Activated CD4-positive, alpha-beta T cell treated with anti-CD3 and anti-CD28 coated beads, Interleukin-2, amount 50 U/mL, for 48 hours (primary cell): ENCODE measurements at places on chromosomes 1 and 21.
A peak's percentile ranks its signal among the peaks of the same experiment; 100 is the strongest.

DNA sequence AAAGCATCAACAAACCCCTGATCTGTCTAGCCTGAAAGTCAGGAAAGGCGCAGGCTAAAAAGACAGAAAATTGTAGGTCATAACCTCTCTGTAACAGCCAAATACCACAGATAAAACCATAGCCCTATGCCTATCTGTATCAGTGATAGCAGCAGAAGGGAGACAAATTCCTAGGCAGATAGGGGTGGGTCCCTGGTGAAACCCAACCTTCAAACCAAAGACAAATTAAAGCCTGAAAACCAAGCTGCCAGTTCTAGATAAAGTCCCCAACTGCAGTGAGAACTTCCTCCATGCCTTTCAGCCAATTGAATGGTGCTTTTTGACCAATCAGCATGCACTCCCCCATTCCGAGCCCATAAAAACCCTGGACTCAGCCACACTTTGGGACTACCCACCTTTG is 115.3 kb downstream of the NTPCR start:
- DNase-seq = no peak

DNA sequence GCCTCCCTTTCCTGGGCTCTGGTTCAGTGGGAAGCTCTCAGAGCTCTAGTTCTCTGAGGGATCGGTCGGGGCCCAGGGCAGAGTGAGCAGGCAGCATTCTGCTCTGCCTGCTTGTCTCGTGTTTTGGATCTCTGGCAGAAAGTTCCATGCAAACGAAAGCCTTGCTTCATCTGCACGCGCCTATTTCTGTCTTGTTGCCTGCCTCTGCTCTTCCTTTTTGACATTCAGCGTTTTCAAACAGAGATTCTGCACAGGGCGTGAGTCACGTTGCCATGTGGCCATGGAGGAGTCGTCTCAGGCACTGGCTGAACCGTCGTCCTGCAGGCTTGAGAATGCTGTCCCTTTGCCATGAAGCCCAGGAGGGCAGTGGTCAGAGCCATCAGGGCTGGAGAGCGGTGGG is 20.3 kb downstream of the AJAP1 start:
- DNase-seq = no peak

DNA sequence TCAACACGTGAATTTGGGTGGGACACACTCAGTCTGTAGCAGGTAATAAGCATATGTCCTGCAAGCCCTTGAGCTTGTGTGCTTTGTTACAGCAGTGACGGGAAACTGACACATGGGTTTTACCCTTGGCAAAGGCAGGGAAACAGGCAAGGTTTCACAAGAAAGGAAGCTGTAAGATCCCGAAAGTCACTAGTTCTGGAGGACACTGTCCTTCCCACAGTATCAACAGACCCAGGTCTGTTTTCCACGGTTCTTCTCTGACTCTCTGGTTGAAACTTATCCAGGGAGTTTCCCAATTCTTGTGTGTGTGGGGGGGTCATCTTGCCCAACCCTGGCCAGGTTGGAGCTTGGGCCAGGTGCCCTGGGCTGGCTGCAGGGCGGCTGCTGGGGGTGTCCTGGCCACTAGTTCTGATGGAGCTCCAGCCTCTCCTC is 29.3 kb upstream of the ZBTB21 start:
- no peak for DNase-seq

DNA sequence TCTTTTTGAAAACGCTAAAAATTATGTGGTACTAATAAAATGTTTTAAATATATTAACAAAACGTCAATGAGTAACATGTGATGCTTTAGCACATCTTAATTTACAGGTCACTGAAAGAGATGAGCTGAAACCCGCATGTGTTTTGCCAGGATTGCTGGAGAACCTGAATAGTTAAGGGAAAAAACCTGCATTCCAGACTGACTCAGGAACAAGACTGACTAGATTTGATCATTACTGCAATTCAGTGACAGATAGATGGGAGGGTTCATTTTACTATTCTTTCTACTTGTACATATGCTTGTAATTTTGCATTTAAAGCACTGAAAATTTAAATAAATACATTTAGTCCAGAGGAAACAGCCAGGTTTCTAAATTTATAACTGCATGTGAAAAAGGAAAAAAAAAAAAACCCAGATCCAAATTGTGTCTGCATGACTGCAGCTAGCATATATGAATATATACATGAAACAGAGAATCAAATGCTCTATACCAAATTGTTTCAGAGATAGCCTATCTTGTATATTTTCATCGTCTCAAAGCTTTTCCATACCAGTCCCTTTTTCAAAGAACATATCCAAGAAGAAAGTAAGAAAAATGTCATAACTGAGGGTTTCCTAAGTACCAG is 71.7 kb downstream of the APP start:
- DNase-seq = no peak

- DNase-seq = no peak
Measured at GRCh38 chr1:152954436-152954835, 7.4 kb downstream of the SPRR5 start.

DNA sequence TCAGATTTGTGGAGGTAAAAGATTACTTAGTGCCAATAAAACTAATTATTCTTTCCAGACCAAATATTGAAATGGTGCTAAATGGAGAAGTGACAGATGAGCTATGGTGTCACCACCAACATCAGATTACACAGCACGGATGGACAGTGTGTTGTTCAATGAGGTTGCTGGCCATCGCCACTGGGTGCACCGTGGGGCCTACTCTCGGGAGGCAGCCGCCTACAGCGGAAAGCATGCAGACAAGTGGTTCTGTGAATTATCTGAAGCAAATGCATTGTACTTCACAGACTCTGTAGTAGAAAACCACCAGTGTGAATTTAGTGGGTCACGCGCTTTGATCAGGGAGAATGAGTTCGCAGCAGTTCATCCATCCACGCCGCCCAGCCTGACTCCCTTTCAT is 42.3 kb downstream of the GNG4 start:
- no peak for DNase-seq

DNA sequence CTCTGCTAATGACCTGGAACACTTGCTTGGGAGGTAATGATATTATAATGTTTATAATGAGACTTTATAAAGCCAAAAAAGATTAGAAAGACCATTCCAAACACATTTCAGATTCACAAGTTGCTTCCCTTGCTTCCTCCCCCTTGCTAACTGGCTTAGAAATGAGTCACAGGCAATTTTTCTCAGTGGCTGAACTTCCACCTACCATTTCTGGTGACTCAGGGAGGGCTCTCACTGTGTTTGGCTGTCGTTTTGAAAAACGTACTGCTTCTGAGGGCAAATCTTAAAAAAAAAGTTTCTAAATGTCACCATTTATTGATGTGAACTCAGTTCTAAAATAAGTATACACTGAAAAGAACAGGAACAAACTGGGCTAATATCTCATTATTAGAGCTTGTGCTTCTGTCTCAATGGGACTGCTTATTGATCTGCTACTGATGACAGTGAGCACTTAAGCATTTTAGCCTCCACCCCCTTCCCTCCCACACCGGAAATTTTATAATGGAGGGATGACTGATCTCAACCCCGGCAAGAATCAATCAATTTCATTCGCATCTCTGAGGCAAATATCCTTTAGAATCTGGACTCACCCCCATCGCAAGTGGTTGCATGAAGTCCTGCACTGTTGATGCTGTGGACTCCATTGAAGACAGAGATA is 278.3 kb downstream of the KCTD3 start:
- no peak for DNase-seq

- no peak for DNase-seq
Measured at GRCh38 chr1:17012775-17013490, 1.2 kb upstream of the ATP13A2 start.

DNA sequence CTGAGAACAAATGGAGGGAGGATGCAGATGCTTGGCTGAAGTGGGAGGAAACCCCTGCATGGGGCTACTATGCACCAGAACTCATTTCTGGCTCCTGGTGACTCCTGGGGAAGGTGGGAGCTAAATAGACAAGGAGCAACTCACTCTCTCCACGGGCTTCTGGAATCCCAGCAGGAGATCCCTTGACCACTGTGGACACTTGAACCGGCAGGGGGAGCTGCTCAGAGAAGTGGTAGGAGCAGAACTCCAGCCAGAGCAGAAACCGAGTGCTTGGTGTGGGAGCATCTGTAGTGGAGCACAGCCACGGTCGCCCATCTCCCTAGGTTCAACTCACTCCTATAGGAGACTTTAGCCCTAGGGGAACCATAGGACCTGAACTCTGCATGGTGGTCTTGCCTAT is 205.6 kb upstream of the GJB5 start:
- peak; percentile 12 for DNase-seq

DNA sequence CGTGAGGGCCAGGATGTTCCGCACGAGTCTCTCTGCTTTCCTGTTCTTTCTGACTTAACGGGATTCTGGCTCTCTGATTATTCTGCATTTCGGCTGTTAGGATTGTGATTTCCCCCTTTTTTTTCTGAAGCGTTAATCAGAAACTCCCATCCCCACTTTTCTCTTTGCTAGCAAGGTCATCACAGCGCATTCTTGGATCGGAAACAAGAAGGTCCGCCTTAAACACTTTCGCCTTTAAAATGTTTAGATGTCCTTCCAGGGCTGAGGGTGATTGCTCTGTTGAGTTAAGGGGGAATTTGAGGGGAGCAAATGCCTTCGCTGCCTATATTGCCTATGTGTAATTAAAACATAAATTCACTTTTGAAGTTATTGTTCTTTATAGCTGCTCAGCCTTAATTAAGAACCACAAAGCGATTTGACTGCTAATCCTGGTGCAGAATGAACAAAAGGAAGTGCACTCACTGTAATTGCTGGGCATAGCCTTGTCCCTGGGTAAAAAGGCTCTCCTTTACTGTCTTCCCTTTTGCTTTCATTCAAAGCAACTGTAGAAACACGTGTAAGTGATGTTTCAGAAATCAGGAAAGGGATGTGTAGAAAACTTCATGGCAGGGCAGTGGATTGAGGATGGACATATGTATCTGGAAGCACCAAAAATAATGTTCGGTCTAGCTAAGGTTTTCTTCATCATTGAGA is 1.2 kb downstream of the LAMC1 start:
- DNase-seq = no peak

GRCh38 chr1:235510823-235511222 is 6.6 kb upstream of the B3GALNT2 start:
- no peak for DNase-seq

- no peak for DNase-seq
Measured at GRCh38 chr1:117611894-117612483, 6.1 kb downstream of the TENT5C start.

DNA sequence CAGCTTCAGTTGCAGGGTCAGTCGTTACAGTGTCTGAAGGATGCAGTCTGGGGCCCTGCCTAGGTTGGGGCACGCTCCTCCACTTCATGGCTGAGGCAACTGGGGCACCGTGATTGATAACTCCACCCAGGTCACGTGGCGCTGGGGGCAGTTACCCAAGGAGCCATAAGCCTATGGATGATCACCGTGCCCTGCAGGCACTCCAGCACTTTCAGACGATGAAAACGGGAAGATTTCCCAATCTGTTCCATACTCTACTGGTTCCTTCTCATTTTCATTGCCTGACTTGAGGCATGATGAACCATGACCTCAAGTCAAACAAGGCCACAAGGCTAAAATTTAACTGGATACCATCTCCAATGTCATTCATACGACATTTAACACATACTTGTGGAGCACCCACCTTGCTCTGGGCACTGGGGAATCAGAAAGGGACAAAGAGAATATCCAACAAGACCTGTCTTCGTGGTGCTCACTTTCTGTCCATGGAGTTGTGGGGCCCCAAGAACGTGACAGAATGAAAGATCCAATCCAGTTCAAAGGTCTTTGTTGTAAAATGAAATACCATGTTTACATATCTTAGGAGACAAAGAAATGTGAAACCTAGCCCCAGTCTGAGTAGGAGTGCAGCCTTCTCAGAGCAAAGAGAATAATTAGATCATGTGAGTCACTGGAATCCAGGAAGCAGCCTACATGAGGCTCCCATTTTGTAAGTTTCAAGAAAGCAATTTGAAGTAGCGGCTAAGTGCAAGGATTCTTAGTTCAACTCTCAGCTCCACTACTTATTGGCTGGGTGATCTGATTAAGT is 39.4 kb upstream of the SPOCD1 start:
- DNase-seq = no peak

GRCh38 chr1:152436593-152437496 is 22.8 kb upstream of the CRNN start:
- DNase-seq = no peak

DNA sequence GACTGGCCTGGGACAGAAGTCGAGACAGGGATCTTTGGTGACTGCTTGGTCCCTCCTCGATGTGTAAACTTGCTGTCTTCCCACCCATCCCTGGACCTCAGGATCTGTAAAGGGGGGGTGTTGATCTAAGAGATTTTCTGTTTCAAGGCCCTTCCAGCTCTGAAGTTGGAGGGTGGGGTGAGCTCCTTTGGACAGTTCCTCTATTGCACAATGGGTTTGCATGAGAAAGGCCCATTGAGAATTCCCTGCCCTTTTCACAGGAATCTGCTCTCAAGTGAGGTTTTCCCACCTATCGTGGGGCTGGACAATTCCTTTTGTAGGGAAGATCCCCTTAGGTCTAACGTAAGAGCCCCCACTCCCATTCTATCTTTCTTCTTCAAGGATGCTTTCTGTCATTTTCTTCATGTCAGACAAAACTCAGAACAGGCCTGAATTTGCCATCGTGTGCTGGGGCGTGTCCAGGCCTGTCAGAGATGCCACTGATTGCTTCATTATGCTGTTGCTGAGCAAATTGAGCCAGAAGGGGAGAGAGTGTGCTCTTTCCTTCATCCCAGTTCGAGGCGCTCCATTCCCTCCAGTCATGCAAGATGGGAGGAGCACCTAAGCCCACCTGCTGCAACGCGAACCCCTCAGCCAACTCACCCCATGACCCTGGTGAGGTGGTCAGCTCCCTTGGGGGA is 149.9 kb upstream of the IGSF21 start:
- no peak for DNase-seq

GRCh38 chr21:16509476-16509875 is 779.7 kb downstream of the USP25 start:
- no peak for DNase-seq

GRCh38 chr1:204731509-204731908 is 46.0 kb upstream of the LRRN2 start:
- DNase-seq = no peak

DNA sequence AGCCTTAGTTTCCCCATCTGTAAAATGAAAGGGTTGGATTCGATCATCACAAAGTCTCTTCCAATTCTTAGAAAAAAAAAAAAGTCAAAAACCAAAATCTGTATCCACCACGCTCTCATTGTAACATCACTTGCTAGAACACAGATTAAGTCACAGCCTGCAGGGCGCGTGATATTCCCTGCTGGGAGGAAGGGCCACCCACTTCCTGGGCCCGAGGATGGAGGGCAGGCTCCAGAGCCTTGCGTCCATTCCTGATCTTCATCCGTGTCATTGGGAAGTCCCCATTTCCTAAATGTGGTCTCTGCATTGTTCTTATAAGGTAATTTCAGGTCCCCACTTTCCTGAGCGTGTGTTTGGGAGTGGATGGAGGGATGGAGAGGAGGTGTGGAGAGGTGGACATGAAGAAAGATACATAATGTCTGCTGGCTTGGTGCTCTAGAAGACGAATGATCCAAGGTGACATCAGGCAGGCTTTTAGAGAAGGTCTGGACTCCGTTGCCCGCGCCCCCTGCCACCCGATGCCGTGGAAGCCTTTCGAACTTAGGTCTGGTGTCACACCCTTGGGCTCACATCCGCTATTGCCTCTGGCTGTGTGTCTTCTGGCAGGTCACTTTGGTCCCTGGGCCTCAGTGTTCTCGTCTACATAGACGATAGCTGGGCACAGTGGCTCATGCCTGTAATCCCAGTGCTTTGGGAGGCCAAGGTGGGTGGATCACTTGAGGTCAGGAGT is 56.1 kb downstream of the ATP5PO start:
- no peak for DNase-seq
